ENCODE measurements at places on chromosomes 1 and 21.

- no peak overlapping the region for H3K4me3 ChIP-seq
- peaks cover 12% of the 10 kb centered on the region for H3K27me3 ChIP-seq
- no peaks in the 10 kb centered on the region for H3K4me1 ChIP-seq
- no peak overlapping the region for H3K27ac ChIP-seq
- no peak for DNase-seq
- no peaks in the 10 kb centered on the region for H3K36me3 ChIP-seq
These were observed 108.1 kb downstream of the MAP3K21 start for GRCh38 chr1:233435622-233436021.

GRCh38 chr1:43653893-43654292 lies 3.9 kb downstream of the KDM4A start:
- H3K27me3 ChIP-seq: no peaks in the 10 kb centered on the region
- no peak overlapping the region for H3K4me3 ChIP-seq
- H3K27ac ChIP-seq: no peak overlapping the region
- H3K4me1 ChIP-seq: peaks cover 29% of the 10 kb centered on the region

DNA sequence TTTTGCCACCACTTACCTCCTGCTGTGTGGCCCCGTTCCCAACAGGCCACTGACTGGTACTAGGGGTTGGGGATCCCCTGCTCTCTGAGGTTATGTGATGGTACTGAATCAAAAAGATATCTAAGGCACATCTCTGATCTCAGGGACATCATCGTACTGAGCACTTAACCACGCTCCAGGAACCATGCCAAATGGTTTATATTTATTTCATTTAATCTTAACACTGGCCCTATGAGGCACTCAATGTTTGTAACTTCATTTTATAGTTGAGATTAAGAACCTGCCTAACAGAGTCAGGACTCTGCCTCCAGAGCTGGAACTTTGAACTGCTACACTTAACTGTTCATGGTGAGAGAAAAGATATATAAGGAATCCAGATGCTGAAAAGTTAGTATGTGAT lies 98.0 kb upstream of the HP1BP3 start:
- H3K27ac ChIP-seq: no peak overlapping the region
- H3K4me3 ChIP-seq: no peak overlapping the region
- no peaks in the 10 kb centered on the region for H3K4me1 ChIP-seq
- H3K27me3 ChIP-seq: no peaks in the 10 kb centered on the region
- no peak for DNase-seq
- H3K36me3 ChIP-seq: peaks cover 8% of the 10 kb centered on the region

DNA sequence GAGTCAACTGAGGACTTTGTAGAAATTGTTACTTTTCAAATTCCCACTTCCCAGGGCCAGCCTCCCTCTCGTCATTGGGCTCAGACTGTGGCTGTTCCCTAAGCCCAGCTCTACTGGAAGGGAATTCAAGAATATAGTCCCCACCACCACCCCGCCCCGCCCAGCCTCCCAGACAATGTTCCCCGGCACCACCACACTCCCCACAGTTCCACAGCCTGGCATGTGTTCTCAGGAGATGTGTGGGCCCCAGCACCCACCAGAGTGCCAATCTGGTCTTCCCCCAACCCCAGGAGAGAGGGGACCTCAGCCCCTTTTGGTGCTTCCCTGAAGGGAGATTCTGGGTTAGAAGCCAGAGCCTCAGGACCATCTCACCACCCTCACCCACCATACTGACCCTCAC lies 120.1 kb downstream of the SYT2 start:
- no peaks in the 10 kb centered on the region for H3K27me3 ChIP-seq
- no peak for DNase-seq
- H3K27ac ChIP-seq: no peak overlapping the region
- no peaks in the 10 kb centered on the region for H3K4me1 ChIP-seq
- H3K36me3 ChIP-seq: peaks cover 4% of the 10 kb centered on the region

- peak overlapping the region; percentile 74 for H3K27ac ChIP-seq
- no peaks in the 10 kb centered on the region for H3K27me3 ChIP-seq
- peak overlapping the region; percentile 41 for H3K4me3 ChIP-seq
These were observed 3.0 kb downstream of the AURKAIP1 start for GRCh38 chr1:1371746-1372711.

DNA sequence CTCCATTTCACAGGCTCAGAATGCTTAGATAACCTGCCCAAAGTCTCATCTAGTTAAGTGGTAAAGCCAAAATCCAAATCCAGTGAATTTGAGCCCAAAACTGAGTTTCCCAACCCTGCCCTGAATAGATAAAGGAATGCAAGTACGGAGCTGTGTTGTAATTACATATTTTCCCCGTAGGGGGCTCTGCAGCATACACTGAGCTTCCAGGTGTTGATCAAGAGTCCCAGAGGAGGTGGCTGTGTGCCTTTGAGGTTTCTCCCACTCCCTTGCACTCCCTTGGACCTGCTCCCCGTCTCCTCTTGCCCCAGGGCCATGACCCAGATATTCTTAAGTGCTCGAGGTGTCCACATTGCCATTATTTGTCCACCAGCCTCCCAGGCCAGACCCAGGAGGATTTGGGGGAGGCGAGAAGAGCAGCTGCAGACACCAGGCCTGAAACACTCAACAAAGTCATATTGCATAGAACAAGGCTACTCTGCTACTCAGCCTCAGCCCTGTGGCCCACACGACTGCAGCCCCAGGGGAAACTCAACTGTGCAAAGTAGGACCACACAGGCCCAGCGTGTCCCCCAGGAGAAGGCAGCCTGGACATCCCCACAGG lies 18.4 kb upstream of the LY9 start:
- DNase-seq: peak; percentile 39
- H3K4me1 ChIP-seq: no peaks in the 10 kb centered on the region
- no peaks in the 10 kb centered on the region for H3K36me3 ChIP-seq
- H3K4me3 ChIP-seq: no peak overlapping the region
- no peaks in the 10 kb centered on the region for H3K27me3 ChIP-seq
